Tibial nerve (tissue), 4 donors: ENCODE measurements at places on chromosomes 3 and 15. TPM values are rescaled to one million over a fixed set of nuclear protein-coding genes. Genes with fewer than 3 reads are reported as not detected.

GRCh38 chr3:127730171-127730570 lies 57.4 kb downstream of the ABTB1 start:
- DNase-seq: no peak

GRCh38 chr3:37443363-37444035 lies 269.1 kb upstream of the LRRFIP2 start:
- DNase-seq: no peak

DNA sequence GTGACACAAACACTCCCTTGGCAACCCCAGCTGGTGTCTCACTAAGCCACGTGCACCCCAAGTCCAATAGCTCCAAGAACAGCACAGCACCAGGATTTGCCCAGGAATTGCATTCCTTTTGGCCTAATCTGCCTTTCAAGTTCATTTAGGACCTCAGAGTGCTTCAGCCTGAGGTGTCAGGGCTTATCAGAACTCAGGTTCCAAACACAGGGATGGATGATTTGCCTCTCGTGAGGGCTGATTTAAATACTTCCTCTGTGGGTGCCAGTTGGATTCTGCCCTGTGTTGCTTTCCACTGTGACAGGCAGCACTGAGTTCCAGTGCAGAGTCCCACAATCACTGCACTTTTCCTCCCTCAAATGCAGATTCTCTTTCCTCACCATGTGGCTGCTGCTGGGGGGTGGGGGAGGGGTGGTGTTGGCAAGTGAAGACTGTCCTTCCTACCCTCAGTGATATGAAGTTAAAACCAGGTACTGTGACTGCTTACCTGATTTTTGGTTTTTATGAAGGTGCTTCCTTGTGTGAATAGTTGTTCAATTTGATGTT lies 204.3 kb upstream of the STAC start:
- no peak for DNase-seq

Gene ROBO2
- 0.30 TPM for total RNA-seq

Gene ADAMTS7
- 19.3 TPM for total RNA-seq

Gene ADCY5
- 20.7 TPM for total RNA-seq

Gene CHRNA7
- total RNA-seq: 1.3 TPM
